ENCODE measurements at places on chromosomes 16 and 17.
A peak's percentile ranks its signal among the peaks of the same experiment; 100 is the strongest.

GRCh38 chr16:87358696-87359095 lies 24.9 kb downstream of the FBXO31 start:
- no peak for DNase-seq

DNA sequence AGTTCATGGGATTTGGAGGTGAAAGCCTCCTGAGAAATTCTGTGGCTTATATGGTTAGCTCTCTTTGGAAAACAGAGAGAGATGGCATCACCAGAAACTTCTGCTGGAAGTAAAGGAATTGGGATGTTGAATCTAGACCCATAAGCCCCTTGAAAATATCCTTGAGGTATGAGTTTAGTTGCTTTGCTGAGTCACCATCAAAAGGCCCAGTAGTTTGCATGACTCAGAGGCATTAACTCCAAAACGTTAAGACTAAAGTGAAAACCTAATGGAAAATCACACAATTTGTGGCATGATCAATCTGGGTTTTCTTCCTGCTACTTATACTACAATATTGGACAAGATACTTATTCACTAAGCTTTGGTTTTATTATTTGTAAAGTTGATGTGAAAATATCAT lies 349.2 kb upstream of the SALL1 start:
- DNase-seq = no peak

- no peak for DNase-seq
Observed at GRCh38 chr17:49063652-49064051, 66.5 kb downstream of the IGF2BP1 start.

- DNase-seq = peak; percentile 77
Observed at GRCh38 chr17:33113276-33113990, 121.8 kb downstream of the SPACA3 start.

GRCh38 chr17:79084291-79085153 lies 9.9 kb downstream of the ENGASE start:
- peak; percentile 13 for DNase-seq

DNA sequence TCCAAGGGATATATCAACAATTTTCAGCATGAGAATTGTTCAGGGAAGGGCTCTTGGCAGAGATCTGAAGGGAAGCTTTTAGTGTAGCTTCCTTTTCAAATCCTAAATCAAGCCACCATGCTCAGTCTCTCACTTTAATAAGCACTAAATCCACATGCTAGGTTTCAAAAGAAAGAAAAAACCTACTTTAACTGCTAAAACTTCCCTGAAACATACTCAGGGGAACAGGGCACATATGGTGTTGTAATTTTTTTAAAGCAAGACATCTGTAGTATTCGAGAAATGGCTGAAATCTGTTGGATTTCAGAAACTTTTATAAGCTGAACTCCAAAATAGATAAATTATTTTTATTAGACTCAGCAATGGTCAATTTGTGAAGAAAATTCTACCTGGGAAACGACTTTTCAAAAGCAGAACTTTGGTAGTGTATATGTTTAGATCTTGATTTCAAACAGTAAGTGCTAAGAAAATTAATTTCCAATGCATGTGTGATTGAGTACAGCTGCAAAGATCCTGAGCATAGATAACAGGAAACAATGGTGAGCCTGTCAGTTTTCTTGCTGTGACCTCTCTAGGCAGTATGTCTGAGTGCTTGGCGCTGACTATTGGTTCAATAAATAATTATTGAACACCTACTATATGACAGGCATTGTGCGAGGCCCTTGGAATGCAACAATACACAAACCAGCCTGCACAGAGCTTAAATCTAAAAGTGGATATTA lies 804.5 kb upstream of the SOX9 start:
- no peak for DNase-seq

DNA sequence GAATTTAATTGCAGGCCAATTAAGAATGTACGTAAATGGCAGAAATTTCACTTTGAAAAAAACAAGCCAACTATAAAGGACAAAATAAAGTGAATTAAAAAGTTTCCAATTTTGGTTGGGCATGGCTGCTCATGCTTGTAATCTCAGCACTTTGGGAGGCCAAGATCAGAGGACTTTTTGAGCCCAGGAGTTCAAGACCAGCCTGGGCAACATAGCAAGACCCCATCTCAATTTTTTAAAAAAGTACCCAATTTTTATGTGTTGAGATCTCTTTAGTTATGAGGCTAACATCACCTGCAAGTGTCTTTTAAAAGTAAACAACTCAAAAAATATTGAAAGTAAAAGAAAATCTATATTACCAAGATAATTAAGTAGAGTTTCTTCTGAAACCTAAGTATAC lies 25.9 kb downstream of the GNA13 start:
- DNase-seq = no peak

DNA sequence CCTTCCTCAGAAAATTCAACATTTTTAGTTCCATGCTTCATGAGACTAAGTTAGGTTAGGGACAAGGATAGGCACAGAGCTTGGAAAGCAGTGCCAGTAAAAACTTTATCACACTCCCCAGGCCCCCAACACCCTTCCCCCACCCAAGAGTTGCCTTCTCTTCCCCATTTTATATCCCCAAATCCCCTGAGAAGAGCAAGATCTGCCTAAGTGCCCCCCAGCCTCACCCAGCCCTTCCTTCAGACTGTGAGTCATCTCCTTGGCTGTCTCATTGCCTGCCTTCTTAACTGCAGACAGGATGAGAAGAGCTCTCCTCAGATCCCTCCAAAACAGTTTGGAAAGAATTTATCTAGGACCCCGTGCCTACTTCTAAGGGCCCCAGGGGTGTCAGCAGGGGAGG lies 55.8 kb downstream of the NEUROD2 start:
- DNase-seq = no peak

DNA sequence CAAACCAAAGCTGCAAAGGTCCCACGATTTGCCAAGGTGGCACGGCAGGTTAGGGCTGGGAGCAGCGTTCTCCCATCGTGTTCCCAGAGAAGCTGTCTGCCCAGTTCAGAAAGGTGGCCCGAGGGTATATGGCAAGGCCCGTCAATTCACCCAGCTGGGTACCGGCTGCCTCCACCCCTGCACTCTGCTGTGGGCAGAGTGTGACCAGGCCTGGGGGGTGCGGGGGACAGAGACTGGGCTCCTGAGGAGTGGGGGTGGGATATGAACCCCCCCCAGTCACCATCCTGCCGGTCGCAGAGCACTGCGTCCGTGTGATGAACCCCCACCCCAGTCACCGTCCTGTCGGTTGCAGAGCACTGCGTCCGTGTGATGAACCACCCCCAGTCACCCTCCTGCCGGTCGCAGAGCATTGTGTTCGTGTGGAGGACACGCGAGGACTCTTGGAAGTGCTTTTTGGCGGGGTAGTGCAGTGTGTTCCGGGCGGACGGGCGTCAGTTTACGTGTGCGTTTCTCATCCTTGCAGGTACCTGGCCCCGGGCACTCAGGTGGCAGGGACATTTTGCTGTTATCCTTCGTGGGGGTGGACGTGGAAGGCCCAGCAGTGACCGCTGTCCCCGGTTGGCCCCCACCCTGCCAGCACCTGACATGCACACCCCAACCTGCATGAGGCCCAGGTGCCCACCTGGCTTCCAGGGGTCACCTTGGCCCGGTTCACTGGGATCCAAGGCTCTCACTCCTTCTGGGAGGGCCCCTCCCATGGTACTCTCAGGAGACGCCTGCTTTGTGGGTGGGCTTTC lies 2.7 kb upstream of the FASN start:
- DNase-seq = no peak

DNA sequence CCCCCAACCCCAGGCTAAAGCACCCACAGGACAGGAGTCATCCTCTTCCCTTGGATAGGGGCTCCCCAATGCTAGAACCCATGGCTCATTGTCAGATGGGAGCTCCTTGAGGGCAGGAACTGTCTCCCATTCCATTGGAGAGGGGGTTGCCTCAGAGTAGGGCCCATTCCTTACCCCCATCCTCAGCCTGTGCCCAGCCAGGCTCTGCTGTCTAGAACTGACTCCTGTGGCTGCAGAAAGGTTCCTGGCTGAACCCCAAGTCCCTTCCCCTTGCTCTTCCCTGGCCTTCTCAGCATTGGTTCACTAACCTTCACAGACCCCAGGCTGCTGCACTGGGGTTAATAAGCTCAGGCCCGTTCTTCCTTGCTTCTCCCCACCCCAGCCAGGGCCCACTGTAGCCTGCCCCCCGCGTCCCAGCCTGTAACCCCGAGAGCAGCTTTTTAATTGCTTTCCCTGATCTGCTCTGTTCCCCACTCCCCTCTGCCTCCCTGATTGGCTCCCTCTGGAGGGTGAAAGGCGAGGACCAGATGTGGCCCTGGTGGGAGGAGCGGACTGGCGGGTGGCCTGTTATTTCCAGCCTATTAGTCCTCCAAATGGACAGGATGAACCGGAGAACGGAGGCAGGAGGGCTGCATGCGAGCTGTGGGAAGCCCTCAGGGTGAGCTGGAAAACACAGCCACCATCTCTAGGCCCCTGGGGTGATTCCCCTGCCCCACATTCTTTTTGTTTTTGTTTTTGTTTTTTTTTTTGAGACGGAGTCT lies 6.0 kb upstream of the GFAP start:
- peak; percentile 47 for DNase-seq

Data from right forelimb (tissue), 1 donor.